ENCODE measurements at places on chromosomes 13 and 19.
A peak's percentile ranks its signal among the peaks of the same experiment; 100 is the strongest.

DNA sequence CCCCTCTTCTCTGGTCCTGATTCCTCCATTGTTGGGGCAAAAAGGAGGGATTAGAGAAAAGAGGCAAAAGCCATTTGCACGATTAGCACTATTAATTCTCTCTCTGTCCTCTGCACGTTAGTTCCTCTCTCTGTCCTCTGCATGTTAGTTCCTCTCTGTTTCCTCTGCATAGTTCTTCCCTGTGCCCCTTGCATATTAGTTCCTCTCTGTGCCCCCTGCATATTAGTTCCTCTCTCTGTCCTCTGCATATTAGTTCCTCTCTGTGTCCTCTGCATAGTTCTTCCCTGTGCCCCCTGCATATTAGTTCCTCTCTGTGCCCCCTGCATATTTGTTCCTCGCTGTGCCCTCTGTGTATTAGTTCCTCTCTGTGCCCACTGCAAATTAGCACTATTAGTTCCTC is 847.2 kb upstream of the GPC6 start:
- peak; percentile 73 for DNase-seq

DNA sequence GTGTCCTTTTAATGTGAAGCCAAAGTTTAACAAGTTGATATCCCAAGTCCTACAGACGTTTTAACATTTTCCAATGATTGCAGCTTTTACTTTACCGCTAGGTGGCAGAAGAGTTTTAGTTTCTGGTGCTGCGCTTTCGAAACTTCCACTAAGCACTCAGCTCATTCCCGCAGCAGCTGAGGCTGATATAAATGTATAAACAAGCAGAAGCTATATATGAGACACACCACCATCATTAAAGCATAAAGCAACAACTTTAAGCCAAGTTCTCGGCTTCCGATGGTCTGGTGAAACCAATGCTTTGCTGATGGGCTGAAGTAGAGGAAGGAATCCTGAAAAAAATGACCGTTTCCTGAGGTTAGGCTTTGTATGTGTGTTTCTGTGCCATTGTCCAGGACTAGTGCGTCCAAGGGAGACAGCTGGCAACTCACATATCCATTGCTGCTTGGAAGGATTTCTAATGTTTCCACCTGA is 753.9 kb downstream of the OLFM4 start:
- DNase-seq: peak; percentile 54

DNA sequence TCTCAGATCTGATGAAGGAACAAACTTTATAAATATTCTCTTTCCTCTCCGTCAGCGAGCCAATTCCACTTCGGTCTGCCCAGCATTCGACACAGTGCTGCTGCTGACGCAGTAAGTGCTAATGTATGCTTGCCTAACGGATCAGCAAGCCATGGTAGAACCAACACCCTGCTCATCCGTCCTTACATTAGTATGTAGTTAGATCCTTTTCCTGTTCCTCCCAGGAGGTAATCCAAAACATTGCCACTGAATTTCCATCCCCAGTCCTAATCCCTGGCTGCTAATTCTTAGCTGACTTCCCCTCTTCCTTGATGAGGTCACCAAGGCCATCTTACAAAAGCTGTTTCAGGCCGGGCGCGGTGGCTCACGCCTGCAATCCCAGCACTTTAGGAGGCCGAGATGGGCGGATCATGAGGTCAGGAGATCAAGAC is 88.0 kb downstream of the STARD13 start:
- DNase-seq: no peak

- DNase-seq: no peak
Observed at GRCh38 chr13:57673197-57673596, 41.7 kb downstream of the PCDH17 start.

- DNase-seq: no peak
Observed at GRCh38 chr19:3224346-3225168, at the start of gene CELF5. TSS of gene CELF5 (plus strand) at chr19:3224661. CDS start at chr19:3224740, 79 bp downstream.

DNA sequence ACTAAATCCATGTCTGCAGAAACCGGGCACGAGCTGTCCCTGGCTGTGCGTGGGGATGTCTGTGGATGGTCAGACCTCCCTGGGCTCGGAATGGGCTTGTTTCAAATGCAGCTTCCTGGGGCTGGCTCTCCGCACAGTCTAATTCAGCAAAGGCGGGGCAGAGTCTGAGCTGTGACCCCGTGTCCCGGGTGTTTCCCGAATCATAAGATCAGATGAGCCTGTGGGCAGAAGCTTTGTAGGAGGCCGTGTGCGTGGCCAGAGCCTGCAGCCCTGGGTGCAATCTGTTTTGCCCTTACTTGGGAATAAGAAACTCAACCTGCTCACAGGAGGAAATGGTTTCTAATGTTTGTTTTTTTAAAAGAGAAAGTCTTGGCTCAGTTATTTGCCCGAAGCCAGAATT is 13.9 kb upstream of the GNA11 start:
- no peak for DNase-seq

DNA sequence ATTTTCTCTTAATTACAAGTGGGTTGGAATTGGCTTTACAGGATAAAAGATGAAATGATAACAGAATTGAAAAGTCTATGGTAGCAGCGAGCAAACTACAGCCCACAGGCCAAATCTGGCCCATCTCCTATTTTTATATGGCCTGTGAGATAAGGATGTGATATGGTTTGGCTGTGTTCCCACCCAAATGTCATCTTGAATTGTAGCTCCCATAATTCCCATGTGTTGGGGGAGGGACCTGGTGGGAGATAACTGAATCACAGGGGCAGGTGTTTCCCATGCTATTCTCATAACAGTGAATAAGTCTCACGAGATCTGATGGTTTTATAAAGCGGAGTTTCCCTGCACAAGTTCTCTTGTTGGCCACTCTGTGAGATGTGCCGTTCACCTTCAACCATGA is 19.0 kb downstream of the CRYL1 start:
- DNase-seq: no peak

GRCh38 chr19:2014131-2014571 is 1.4 kb downstream of the BTBD2 start:
- DNase-seq: no peak

GRCh38 chr19:47541518-47541917 is 26.7 kb upstream of the NAPA start:
- DNase-seq: no peak

DNA sequence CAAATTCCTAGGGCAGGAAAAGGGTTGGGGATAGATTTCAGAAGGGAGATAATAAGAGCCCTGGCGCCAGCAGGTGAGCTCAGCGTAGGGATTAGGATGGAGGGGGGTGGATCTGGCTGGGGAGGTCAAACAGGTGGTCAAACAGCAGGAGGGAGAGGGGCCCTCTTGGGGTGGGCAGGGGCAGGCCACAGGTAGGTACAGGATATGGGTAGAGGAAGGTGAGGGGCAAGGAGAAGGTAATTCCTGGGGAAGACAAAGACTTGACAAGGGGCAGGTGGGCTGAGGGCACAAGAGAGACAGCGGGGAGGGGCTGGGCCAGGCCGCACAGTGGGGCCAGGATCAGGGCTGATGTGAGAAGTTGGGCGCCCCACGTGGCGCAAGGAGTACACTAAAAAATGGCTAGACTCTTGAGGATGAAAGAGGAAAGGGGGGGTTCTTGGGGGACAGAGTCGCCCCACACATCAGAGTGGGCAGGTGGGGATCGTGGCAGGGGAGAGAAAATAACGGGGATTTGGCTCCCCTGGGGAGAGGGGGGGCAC is 713 bp downstream of the KRI1 start:
- peak; percentile 62 for DNase-seq

DNA sequence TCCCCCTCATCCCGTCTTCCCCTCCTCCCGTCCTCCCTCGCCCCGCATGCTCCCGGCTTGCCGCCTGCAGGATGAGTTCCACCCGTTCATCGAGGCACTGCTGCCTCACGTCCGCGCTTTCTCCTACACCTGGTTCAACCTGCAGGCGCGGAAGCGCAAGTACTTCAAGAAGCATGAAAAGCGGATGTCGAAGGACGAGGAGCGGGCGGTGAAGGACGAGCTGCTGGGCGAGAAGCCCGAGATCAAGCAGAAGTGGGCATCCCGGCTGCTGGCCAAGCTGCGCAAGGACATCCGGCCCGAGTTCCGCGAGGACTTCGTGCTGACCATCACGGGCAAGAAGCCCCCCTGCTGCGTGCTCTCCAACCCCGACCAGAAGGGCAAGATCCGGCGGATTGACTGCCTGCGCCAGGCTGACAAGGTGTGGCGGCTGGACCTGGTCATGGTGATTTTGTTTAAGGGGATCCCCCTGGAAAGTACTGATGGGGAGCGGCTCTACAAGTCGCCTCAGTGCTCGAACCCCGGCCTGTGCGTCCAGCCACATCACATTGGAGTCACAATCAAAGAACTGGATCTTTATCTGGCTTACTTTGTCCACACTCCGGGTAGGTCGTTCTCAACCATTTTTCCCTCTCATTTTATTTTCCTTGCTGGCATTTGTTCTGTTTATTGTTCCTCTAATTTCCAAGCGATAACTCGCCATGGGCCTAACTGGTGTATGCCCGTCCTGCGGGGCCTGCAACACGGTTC is 29.8 kb downstream of the NFIX start:
- no peak for DNase-seq

DNA sequence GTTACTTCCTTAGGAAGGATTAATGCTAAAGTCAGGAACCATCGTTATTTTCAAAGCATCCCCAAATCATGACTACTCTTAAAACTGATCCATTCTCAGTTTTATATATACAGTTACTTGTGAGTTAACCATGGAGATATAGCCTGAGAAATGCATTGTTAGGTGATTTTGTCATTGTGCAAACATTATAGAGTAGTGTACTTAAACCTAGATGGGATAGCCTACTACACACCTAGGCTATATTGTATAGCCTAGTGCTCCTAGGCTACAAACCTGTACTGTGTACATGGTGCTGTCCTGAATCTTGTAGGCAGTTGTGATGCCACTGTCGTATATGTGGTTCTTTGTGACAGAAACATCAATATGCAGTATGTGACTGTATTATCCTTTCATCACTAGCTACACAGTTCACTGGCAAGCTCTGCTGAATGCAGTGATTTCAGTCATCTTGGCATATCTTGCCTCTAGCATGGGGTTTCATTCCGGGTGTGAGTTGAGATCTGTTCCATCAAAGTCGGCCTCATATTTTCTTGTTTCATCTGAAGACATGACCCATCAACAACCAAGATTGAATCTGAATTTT is 45.3 kb downstream of the CDK8 start:
- no peak for DNase-seq

DNA sequence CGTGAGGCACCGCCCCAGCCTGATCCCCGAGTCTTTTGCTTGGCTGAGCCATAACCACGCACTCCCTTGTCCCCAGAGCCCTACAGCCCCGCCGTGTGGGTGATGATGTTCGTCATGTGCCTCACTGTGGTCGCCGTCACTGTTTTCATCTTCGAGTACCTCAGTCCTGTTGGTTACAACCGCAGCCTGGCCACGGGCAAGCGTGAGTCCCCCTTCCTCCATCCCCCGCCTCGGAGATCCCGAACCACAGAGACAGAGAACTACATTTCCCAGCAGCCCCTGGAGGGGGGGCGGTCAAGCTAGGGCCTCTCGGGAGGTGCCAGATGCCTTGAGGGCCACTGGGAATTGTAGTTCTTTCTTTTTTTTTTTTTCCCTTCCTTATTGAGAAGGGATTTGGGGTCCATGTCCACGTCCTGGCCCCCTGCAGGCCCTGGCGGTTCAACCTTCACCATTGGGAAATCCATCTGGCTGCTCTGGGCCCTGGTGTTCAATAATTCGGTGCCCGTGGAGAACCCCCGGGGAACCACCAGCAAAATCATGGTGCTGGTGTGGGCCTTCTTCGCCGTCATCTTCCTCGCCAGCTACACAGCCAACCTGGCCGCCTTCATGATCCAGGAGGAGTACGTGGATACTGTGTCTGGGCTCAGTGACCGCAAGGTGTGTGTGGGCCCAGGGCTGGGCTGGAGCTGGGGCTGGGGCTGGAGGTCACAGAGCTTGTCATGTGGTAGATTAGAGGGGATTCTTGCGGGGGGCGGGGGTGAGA is 25.9 kb downstream of the GRIN2D start:
- DNase-seq: peak; percentile 34

GRCh38 chr19:54030895-54031586 is 32.7 kb downstream of the VSTM1 start:
- DNase-seq: peak; percentile 60

- no peak for DNase-seq
Observed at GRCh38 chr13:28329395-28330158, 165.4 kb downstream of the FLT1 start.

DNA sequence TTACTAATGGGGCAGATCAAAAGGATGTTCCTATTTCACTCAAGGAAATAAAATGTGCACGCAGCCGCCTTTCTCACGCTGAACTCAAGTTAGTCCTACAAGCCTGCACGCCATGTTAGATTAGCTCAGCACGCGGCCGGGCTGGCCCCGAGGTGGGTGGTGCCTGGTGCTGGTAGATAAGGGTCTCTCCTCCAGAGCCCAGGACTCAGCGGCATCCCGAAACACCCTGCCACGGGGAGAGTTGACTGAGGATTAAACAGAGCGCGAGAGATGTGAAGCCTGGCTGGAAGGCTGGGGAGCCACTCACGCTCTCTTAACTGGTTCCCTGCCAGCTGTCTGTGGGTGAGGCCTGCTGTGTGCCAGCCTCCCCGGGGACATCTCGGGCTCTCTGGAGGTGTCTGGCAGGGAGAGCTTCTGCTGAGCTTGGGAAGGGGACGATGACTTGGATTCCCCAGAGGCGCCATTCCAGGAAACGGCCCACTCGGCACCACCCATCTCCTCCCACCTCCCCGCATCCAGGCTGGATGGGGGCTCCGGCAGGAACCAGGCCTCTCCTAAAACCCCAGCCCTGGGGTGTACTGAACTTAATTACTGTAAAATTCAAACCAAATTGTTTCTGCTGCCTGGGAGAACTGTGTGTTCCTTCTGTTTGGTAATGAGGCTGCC is 122.2 kb downstream of the KDM4B start:
- peak; percentile 4 for DNase-seq

DNA sequence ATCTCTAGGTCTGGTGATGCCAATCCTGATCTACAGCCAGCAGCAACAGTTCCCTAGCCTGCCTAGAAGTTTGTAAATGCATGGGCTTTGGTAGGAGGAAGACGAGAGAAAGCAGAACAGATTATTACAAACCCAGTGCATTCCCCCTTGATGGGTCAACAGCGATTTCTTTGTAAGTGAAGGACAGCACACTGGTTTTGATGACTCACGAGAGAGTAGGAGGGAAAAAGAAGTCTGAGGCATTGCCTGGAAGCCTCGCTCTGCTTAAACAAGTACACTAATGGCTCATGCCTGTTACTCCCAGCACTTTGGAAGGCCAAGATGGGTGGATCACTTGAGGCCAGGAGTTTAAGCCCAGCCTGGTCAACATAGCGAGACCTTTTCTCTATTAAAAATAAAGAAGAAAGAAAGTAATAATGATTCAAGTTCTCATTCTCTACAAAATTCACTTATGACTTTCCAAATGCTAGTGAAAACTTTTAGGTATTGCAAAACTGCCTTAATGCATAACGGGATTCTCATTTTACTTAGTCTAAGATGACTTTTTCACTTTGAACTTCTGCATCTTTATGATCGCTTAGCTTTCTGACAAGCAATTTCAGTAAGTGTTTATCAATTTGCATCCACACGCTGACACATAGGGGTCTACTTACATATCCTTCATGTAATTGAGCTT is 47.7 kb upstream of the USPL1 start:
- no peak for DNase-seq

DNA sequence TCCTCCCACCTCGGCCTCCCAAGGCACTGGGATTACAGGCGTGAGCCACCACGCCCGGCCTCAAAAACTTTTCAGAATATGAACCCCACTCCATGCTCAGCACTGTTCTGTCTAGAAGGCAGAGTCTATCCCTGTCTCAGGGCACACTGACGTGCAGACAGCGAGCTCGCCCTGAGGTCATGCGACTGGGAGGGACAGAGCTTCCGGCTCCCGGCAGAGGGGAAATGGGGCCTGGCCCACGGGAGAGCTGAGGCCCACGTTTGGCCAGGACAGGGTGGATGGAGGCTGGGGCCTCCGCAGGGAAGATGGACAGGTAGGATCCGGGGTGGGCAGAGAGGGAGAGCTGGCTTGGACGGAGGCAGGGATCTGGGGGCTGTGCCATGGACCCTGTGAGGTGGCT is 2.8 kb upstream of the AZU1 start:
- no peak for DNase-seq

All from KBM-7 (cell line).